ENCODE measurements at places on chromosomes 13 and 19.

GRCh38 chr19:19305696-19306095 lies 14.6 kb downstream of the SUGP1 start:
- DNase-seq = no peak

GRCh38 chr19:18477042-18477779 lies 39.3 kb upstream of the ISYNA1 start:
- peak; percentile 46 for DNase-seq

DNA sequence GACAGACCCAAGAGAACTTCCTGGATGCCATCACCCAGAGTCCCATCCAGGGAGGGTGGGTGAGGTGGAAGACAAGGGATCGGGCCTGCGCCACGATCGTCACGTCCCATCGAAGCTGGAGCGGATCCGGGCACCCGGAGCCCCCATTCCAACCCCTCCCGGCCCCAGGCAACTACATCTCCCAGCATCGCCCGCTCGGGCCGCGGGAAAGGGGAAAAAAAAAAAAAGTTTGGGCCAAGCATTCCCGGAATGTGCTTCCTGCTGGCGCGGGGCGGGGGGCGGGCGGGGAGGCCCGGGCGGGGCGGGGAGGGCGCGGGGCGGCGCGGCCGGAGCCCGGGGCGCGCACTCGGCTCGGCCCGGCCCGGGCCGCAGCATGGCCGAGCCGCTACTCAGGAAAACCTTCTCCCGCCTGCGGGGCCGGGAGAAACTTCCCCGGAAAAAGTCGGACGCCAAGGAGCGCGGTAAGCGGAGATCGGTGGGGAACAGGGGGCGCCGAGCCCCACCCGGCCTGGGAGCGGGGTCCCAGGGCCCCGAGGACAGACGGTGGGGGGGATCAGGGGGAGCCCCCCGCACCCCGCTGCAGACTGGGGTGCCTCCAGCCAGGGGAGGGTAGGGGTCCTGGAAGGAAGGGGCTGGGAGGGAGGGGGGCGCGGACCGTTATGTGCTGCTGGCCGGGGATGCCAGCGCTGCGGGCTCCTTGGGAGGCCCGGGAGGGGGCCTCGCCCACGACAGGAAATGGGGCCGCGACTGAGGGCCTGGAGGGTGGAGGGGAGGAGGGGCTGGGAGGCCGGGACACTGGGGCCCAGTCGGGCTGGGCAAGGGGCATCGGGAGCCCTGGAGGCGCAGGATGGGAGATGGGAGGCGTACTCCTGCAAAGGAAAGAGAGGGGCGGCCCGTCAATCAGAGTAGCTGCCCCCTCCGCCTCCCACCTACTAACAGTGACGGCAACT lies at the start of gene SYDE1:
SYDE1 (plus strand) TSS at position 341 of the 950 bp plus-strand sequence; CDS start at position 374, 33 bp downstream.
- peak; percentile 64 for DNase-seq

DNA sequence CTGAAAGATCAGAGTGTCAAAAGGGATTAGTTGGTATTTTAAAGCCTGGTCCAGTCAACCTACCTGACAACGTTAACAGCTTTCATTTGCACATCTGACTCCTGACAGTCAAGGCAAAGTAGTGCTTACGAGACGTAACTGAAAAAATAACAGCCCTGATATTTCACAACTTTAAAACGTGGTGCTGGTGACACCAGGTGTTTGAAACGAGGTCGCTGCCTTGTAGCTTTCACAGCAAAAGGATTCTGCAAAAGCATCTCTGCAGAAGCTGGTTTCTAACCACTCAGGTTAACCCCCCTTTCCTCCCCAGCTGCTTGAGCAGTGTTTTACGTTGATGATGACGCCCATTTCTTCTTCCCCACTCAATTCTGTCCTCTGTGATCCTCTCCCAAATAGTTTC lies 23.3 kb downstream of the GGACT start:
- DNase-seq = no peak

DNA sequence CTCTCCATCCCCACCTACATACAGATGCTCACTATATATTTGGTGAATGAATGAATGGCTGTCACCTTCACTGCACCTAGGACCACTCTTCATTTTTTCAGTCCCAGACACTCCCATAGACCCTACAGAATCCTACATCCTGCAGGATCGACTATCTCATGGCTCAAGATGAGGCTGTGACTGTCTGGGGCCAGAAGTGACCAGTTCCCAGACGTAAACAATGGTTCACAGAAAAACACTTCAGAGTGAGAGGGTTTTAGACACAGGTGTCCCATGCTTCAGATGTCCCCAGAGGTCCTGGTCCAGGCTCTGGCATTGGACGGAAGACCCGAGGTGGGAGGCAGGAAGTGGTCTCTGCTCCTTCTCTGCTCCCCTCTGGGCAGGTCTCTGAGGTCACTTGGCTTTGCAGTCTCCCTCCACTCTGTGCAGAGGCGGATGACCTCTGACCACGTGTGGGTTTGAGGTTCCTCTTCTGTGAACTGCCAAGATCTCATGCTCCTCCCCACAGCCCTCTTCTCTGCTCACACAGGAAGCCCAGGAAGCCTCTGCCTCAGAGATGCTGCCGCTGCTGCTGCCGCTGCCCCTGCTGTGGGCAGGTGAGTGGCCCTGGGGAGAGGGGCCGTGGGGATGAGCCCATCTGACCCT lies 24.9 kb downstream of the SIGLEC7 start:
- no peak for DNase-seq

DNA sequence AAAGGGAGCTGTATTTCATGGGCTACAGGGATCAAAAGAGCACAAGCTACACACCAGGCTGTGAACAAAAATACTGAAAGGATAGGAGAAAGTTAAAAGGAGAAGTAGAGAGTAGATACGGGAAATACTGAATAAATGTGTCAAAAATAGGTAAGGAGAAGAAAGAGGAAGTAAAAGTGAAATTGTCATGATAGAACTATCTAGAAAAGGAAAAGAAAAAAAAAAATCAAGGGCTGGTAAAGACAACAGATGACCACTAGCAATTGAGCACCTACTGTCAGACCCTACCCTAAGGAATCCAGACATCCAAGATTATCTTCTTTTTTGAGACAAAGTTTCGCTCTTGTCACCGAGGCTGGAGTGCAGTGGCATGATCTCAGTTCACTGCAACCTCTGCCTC lies 4.8 kb downstream of the RUBCNL start:
- no peak for DNase-seq

DNA sequence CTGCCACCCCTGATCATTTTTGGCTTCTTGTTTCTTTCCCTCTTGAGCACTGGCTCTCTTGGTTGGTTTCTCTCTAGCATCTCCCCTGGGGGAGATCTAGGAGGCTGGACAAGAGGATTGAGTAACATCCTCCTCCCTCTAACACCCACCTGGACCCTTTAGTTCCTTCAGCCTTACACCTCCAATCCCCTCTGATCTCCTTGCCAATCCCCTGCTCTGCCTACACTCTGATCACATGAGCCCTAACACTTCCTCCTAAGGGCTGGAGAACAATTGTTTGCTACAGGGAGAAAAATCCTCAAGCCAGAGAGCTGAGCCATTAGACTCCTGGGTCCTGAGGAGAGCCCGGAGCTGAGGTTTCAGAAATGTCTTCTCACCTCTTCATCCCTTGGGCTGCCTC lies 65.9 kb upstream of the ADGRL1 start:
- DNase-seq = no peak

GRCh38 chr13:49053906-49054305 lies 78.2 kb downstream of the FNDC3A start:
- DNase-seq = no peak

GRCh38 chr19:56113074-56113632 lies 7.9 kb downstream of the ZNF787 start:
- DNase-seq = no peak

DNA sequence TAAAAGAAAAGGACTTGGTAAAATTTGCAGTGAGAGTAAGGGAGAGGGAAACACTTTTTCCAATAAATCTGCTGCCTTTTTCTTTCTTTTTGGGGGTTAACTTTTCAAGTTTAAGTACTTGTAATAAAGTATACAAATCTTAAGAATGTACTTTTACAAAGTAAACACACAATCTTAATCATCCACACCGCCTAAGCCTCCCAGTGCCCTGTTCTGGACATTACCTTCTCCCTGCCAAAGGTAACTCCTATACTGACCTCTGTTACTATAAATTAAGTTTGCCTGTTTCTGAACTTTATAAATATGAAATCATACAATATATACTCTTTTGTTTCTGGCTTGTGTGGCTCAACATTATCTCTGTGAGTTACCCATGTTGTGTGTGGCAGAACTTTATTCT lies 137.9 kb downstream of the RGCC start:
- no peak for DNase-seq

- DNase-seq = no peak
Observed at GRCh38 chr19:13260883-13261653, 110.9 kb downstream of the IER2 start.

- no peak for DNase-seq
Observed at GRCh38 chr13:23739596-23739995, 149.6 kb downstream of the MIPEP start.

- no peak for DNase-seq
Observed at GRCh38 chr19:2869618-2870017, 2.5 kb downstream of the ZNF556 start.

GRCh38 chr19:6373813-6374108 lies 1.2 kb downstream of the ALKBH7 start:
- DNase-seq = no peak

- no peak for DNase-seq
Observed at GRCh38 chr13:48232420-48233045, 473 bp upstream of the ITM2B start.

GRCh38 chr13:25901460-25902376 lies 150.1 kb downstream of the SHISA2 start:
- DNase-seq = no peak

DNA sequence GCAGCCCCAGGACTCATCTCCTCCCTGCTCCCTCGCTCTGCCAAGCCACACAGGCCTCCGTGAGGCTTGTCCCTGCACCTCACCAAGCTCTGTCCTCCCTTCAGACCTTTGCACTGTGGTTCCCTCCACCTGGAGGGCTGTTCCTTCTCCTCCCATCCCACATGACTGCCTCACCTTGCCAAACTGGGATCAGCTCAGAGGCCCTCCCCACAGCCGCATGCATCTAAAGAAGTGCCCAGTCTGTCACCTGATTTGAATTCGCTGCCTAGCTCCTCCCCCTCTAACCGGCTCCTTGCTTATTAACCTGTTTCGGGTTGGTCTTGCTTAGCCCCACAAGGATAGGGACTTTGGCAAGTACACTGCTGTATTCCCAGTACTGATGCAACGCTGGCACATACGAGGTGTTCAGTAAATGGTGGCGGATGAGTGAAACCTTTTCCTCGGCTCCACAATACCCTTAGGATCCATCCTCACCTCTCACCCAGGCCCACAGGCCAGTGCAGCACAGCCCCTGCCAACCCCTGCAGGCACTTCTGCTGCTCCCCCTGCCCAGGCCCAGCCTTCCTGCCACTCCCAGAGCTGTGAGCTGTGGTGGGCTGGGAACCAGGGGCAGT lies 4.4 kb downstream of the AKT2 start:
- DNase-seq = no peak

GRCh38 chr19:35557539-35558399 lies 5.7 kb downstream of the ATP4A start:
- DNase-seq = peak; percentile 72

DNA sequence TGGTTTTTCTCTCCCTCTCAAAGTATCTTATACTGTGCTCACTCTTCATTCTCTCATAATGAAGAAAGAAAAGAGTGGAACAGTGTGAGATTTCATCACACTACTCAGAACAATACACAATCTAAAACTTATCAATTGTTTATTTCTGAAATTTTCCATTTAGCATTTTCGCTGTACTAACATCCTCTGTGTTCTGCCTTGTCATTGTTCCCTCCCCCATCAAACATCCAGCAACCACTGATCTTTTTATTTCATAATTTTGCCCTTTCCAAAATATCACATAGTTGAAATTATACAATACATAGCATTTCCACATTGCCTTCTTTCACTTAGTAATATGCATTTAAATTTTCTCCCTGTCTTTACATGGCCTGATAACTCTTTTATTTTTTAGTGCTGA lies 658.7 kb downstream of the SLITRK1 start:
- DNase-seq = no peak

GRCh38 chr13:113581871-113582270 lies 2.7 kb upstream of the TFDP1 start:
- DNase-seq = no peak

DNA sequence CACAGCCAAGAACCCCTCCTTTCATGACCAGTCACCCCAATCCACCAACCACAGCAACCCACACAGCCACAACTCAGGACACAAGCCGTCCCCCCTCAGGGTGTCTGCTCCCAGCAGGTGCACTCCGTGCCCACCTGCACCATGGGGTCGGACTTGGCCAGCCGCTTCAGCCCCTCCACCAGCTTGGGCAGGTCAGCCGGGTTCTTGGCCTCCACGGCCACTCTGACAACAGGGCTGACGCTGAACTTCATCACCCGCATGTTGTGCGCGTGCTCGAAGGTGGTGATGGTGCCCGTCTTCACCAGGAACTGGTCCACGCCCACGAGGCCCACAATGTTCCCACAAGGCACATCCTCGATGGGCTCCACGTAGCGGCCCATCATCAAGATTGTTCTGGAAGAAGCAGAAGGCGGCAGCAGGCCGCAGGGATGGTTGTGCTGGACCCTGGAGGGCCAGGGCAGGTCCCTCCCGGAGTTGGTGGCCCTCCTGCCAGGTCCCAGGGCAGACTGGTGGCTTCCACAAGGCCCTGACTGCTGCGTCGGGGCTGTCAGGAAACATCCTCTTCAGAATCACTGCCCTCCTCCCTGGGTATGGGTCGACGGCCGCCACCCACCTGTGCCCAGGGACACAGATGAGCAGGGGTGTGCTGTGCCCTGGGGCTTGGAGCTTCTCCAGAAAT lies 5.5 kb downstream of the EEF2 start:
- no peak for DNase-seq

- DNase-seq = no peak
Observed at GRCh38 chr13:98480915-98481877, 95.7 kb downstream of the STK24 start.

GRCh38 chr19:28018499-28018898 lies 1194.5 kb downstream of the UQCRFS1 start:
- no peak for DNase-seq

GRCh38 chr13:107680115-107680514 lies 535.2 kb downstream of the LIG4 start:
- DNase-seq = no peak

GRCh38 chr19:4362101-4362828 lies 18.9 kb downstream of the MPND start:
- DNase-seq = peak; percentile 33

DNA sequence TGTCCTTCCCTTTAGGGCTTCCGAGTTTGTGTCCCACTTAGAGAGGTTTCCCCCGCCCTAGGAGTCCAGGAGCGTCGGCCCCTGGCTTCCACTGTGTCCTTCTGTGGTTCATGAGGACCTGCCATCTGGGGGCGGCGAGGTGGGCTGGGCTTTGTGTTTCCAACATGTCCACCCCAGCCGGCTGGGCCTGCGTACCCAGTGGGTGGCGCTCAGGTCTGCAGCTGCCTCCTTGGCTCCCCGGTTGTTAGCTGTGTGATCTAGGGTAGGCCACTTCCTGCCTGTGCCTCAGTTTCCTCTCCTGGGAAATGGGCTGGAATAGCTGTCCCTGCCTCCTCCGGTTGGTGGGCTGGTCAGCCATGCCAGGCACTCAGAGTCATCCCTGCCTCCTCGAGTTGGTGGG lies 28.4 kb downstream of the KDM4B start:
- peak; percentile 51 for DNase-seq

GRCh38 chr19:42053037-42053935 lies 16.7 kb downstream of the GRIK5 start:
- no peak for DNase-seq

GRCh38 chr19:49106648-49107135 lies 7.5 kb upstream of the LIN7B start:
- DNase-seq = peak; percentile 76

GRCh38 chr13:33963895-33964294 lies 145.9 kb downstream of the RFC3 start:
- no peak for DNase-seq

- peak; percentile 91 for DNase-seq
Observed at GRCh38 chr13:80338781-80339562, 2.0 kb downstream of the SPRY2 start.

GRCh38 chr19:5078182-5078581 lies 109.3 kb downstream of the KDM4B start:
- DNase-seq = peak; percentile 47

Data from right cardiac atrium (tissue), 5 donors.